ENCODE measurements at places on chromosomes 16 and 17. TPM values are rescaled to one million over a fixed set of nuclear protein-coding genes. Genes with fewer than 3 reads are reported as not detected.

The CDH13 gene
- 2.7 TPM for polyA plus RNA-seq

The TEKT5 gene
- polyA plus RNA-seq, result 0.49 TPM

The LCMT1 gene
- polyA plus RNA-seq, result 52.7 TPM

The GAA gene
- polyA plus RNA-seq, result 24.1 TPM

The PRSS8 gene
- polyA plus RNA-seq, result 108 TPM

The TBC1D3C gene
- not detected for polyA plus RNA-seq
